ENCODE measurements at places on chromosomes 12 and 14.
A peak's percentile ranks its signal among the peaks of the same experiment; 100 is the strongest.

GRCh38 chr14:32820682-32821081 lies 118.0 kb upstream of the NPAS3 start:
- no peak for DNase-seq

DNA sequence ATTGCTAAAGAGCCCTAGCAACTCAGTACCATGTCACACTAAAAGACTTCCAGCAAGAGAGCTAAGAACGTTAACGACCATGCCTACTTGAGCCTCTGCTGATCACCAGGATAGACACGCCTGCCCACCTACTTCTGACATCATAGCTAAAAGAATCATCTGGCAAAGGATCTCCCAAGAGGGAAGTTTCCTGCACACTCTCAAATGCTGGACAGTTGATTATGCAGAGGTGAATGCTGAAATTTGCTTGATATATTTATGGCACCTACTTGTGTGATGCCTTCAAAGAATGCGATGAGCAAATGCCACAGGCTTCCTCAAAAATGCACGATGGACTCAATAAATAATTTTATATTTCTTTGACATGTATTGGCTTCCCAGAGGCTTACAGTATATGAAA lies 113.6 kb downstream of the GALC start:
- no peak for DNase-seq

- DNase-seq, result no peak
Measured at GRCh38 chr12:31353750-31354708, 28.1 kb upstream of the SINHCAF start.

DNA sequence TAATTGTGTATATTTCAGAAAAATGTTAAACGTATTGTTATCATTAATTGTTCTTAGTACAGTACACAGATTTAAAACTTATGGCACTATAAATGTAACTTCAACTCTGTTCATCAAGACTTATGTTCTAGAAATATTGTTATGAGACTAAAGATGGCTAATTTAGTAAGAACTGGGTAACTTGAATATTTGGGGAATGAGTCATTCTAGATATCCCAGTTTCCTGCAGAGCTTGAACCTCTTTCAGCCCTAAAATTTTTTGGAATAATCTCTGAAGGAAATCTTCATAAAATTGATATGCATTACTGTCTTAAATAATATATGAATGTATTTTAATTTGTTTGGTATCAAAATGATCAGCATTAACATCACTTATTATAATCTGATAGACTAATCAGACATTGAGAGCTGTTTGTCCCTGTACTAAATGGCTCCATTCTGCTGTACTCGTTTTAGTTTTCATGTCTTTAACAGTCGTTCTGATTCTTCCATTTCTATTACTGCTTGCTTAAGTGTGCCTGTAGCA lies 87.1 kb downstream of the VEZT start:
- DNase-seq, result no peak

- peak; percentile 7 for DNase-seq
Measured at GRCh38 chr12:131603939-131604795, 106.7 kb upstream of the SFSWAP start.

DNA sequence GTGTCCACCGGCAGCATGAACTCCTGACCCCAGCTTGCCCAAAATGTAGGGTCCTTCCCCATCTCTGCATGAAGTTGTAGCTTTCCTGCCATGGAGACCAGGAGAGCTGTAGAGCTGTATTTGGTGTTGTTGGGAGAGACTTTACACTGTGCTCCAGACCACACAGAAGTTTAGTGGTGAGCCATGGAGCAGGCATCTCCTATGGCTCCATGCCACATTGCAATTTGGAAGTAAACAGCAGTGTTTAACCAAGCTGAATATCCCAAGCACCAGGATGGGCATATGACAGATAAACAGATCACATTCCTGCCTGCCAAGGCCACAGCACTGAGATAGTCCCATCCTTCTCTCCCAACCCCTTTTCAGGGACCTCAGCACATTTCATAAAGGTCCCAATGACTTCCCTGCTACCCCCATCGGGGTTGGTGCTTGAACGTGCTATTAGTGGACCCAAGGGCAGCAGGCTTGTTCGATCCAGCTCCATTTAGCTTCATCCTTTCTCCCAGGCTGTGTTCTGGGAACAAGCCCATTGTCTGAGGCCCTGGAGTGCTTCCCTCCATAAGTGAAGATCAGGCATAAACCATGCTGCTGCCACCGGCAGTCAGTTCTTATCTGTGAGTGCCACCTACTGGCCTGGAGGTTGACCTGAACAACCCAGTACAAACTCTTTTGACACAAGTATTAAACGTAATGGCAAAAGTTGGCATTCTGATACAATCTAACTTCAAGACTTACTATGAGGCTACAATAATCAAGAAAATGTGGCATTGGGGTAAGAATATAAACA lies 172.3 kb upstream of the ATXN7L3B start:
- no peak for DNase-seq

DNA sequence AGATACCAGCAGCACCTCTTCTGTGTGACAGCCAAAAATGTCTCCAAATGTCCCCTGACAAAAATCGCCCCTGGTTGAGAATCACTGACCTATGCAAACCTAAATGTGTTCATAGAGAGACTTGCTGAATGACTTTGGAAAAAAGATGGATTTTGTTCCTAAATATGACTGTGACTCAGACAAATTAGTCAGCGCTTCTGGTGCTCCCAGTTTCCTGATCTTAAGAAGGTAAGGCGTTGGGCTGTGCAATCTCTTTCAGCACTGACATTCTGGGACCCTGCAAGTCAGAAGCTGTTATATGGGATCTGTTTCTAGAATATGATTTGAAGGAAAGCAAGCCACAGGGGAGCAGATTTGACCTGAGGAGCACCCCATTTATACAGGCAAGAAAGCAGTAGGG lies 90.6 kb upstream of the PWP1 start:
- no peak for DNase-seq

- DNase-seq, result no peak
Measured at GRCh38 chr12:116415408-116416108, 138.1 kb upstream of the MED13L start.

- DNase-seq, result no peak
Measured at GRCh38 chr14:56759633-56760032, 50.6 kb downstream of the OTX2 start.

- DNase-seq, result no peak
Measured at GRCh38 chr14:37974421-37974820, 233.3 kb upstream of the SSTR1 start.

DNA sequence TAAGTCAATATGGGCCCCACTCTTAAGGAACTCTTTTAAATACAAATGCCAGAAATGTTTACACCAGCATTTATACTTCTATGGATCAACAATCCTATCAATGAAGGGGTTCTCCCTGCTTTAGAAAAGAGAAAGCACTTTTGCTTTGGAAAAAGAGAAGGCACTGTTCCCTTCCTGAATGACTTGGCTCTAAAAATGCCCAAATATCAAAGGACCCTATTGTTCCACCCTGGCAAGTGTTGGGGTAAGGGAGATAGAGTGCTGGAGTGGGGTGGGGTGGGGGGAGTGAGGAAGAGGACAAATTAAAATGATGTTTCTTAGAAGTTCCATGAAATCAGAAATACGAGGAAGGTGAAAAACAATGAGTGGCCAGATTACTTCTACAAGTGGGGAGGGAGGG lies 131.6 kb upstream of the GRIN2B start:
- no peak for DNase-seq

DNA sequence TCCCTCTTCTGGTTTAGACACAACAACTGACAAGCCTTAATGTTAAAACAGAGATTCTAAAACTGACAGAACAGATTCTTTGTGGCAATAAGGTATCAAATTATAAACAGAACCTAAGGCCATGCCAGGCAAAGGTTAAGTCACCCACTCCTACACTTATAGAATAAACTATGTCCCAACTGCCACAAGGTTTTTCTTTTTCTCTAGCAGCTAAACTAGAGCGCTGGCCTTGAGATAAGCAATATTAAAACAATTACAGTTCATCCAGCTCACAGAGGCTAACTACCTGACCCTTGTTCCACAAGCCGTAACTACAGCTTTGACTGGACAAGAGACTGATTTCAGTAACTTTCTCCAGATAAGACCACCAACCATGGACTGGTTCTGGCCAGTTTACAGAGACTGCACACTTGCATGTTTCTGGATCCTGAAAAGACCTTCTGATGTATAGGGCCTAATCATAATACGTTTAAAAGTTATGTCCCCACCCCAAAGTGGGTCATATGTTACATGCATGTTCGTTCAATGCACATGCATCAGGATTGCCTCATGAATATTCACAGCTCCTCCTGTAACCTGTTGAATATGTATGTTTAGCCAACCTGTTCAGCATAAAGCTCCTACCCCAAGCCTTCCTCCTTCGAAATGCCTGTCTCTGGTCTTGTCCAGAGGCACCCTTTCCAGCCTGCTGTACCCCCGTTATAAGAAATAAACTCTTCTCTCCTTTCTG lies 61.9 kb upstream of the VASH1 start:
- DNase-seq, result no peak

- DNase-seq, result no peak
Measured at GRCh38 chr12:77124767-77125166, 59.4 kb upstream of the E2F7 start.

GRCh38 chr14:76848879-76849278 lies 22.7 kb downstream of the LRRC74A start:
- DNase-seq, result no peak

GRCh38 chr12:80966001-80966400 lies 28.3 kb upstream of the LIN7A start:
- no peak for DNase-seq

DNA sequence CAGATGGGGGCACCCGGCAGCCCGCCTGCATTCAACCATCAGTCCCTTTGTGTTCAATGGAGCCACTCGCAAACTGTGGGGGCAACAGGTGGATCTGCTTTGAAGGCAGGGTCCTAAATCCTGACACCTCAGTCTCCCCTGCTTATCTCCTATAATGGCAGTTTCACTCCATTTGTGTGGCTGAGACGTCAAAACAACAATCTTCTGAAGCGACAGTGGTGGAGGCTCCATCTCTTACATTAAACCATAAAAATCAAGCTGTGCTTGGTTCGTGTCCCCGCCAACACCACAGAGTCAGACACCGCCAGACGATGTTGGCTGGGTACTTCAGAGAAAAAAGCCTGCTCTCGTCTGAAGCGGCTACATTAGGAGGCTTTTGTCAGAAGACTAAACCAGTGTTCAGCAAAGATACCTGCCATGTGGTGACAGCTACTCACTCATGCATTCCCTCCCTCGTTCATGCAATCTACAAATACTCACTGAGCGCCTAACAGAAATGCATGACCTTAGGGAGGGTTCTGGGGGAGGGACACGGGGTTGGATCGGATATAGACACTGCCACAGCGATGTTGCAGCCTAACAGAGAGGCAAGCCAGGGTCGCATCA lies 253.9 kb downstream of the FOXN3 start:
- no peak for DNase-seq

GRCh38 chr12:49673446-49674317 lies 33.5 kb downstream of the FMNL3 start:
- DNase-seq, result no peak

- DNase-seq, result no peak
Measured at GRCh38 chr12:50297027-50297426, 13.7 kb upstream of the LIMA1 start.

DNA sequence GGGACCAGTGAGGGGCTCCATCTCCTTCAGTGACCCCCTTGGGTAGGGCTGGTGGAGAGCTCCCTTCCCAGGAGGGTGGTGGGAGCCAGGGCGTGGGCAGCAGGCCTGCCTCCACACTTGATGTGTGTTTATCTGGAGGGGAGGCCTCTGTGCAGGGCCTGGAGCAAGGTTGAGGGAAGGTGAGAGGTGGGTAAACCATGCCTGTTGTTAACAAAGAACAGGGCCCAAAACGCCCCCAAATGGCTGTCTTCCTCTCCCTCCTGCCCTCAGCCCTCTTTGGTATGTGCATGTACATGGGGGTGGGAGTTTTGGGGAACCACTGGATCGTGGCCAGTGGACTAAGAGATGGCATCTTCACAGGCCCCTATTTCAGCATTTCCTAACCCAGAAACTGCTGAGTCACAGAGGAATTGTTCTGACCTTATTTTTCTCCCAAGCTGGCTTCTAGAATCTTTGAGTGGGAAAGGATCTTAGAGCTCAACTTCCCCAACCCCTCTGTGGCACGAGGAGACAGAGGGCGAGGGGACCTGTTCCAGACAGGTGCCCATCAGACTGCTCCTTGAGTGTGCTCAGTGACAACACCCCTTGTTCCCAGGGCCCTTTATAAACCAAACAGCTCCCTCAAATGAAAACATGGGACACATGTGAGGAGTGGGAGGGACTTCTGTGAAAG lies 3.6 kb downstream of the SLC48A1 start:
- no peak for DNase-seq

DNA sequence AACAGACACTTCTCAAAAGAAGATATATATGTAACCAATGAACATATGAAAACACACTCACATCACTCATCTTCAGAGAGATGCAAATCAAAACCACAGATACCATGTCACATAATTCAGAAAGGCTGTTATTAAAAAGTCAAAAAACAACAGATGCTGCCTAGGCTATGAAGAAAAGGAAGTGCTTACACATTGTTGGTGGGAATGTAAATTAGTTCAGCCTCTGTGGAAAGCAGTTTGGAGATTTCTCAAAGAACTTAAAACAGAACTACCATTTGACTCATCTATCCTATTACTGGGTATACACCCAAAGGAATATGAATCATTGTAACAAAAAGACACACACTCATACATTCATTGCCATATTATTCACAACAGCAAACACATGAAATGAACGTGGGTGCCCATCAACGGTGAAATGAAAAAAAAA lies 35.1 kb downstream of the EIF2S3B start:
- no peak for DNase-seq

DNA sequence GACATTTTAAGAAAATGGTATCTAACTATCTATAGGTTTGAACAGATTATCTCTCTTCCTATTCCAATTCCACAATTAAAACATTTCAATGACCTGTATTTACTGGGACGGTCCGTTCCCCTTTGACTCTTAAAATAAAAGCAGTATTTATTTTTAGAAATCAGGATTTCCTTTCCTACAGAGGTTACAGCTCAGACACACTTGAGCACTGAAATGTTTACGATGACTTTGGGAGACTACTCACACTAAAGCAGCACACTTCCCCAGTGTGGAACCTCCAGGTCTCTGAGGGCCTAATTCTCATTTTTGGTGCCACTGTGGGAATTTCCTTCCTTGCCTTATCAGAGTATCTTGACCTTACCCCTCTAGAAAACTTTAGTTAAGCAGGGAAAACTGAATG lies 181.8 kb downstream of the PRKD1 start:
- no peak for DNase-seq

Measured in thymus (tissue), 14 donors.